ENCODE measurements at places on chromosomes 13 and 19.
A peak's percentile ranks its signal among the peaks of the same experiment; 100 is the strongest.

- no peak for DNase-seq
Measured at GRCh38 chr13:91417660-91418325, 19.4 kb downstream of the GPC5 start.

- no peak for DNase-seq
Measured at GRCh38 chr13:46637213-46637612, 84.2 kb downstream of the LRCH1 start.

DNA sequence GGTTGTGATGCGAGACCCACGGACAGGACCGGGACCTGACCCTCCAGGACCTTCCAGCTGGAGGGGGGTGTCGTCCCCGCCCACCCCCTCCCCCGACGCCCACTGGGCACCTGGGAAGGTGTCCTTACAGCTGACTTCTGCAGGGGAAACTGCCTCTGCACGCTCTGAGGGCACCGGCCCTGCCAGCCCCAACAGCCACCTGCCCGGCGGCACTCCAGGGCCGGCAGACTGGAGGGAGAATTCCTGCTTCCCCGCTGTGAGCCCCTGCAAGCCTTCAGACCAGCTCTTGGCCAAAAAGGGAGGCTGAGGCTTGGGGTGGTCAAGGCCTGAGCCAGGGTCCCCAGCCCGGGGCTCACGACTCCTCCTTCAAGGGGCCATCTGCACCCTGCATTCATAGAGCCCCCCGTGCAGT is 1.2 kb downstream of the CNN2 start:
- DNase-seq = no peak

- peak; percentile 86 for DNase-seq
Measured at GRCh38 chr13:26280295-26280694, 26.4 kb downstream of the CDK8 start.

- no peak for DNase-seq
Measured at GRCh38 chr13:27321468-27322431, 51.1 kb downstream of the RASL11A start.

- no peak for DNase-seq
Measured at GRCh38 chr13:114073881-114074612, 58.4 kb downstream of the RASA3 start.

DNA sequence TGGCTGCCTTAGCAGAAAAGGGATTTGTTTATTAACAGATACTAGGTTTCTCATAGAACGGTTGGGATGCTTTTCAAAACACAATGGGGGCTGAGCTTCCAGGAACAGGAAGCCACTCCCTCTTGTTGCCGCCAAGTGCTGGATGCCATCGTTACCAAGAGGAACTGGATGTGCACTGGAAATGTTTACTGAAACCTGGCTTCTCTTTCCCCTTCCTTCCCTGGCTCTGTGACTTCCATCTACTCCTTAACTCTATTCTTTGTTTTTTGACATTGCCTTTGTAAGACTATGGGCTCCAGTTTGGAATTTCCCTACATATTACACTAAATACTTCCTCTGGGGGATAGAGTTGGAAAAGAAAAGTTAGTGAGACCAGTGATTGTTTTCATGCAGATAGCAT is 11.7 kb upstream of the KL start:
- DNase-seq = no peak

DNA sequence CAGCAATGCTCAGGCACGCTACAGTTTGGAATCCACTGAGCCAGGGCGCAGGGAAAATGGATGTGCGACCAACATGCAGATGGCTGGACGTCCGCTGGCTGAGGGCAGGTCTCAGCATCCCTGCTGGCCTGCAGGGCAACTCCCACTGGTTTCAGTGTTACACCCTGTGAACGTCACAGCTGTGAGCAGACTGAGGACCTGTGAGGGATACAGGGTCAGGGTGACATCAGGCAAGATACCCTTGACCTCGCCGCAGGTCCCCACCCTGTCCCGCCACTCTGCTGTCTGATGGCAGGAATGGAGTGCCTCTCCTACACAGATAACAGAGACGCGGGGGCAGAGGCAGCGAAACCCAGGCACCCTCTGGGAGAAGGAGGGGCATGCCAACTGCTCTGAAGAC is 19.1 kb downstream of the ZFR2 start:
- no peak for DNase-seq

GRCh38 chr13:112241288-112241687 is 134.9 kb upstream of the SPACA7 start:
- no peak for DNase-seq

DNA sequence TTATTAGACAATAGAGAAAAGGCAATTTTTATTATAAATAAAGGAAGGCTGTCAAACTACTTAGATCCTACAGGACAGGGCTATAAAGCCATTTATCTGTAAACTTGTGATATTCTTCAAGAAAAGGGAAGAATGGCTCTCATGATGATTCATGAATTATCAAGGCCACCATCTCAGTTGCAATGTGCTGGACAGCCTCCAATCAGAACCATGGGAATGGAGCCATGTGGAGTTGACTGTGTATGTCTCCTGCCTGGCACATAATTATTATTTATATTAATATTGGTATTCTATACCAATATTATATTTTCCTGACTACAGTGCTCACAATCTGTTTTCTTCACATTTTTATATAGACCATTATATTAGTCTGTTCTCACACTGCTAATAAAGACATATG is 560.5 kb upstream of the MIR17HG start:
- peak; percentile 1 for DNase-seq

All from fibroblast of skin of back (primary cell).